ENCODE measurements at places on chromosomes 13 and 19. TPM values are rescaled to one million over a fixed set of nuclear protein-coding genes. Genes with fewer than 3 reads are reported as not detected.

DNA sequence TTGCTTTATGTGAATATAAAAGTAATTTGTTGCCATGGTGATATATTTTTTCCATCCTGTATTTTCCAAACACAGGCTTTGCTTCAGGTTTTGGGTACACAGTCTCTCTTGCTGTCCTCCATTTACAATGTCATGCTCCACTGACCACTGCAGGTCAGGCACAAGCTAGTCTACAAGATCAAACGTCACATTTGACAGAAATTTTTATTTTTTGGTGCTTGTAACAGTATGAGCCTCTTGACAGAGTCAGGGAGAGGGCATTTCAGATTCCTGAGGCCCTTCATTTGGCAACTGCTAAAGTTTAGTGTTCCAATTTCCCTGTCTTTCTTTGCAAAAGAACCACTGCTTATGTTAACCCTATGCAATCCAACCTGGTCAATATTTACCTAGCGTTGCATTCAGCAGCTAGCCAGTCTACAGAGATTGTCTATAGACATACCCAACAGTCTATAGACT lies 175.0 kb downstream of the RFC3 start:
- DNase-seq: no peak

- peak; percentile 79 for DNase-seq
Observed at GRCh38 chr13:75357576-75358289, 124.2 kb downstream of the TBC1D4 start.

DNA sequence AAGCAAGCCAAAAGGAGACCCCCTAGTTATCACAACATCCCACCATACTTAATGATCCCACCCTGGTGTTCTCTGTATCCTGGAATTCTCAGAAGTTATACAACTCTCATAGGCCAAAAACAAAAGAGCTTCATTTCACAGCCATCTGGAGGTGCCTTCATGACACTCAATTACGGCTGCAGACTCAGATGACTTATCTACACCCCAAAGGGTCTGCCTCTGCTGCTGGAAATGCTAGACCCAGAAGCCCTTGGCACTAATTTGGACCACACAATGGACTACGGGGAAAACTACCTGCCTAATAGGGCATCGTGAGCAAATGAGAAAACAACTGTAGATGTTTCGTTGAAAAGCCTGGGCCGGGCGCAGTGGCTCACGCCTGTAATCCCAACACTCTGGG lies 40.2 kb downstream of the BRD4 start:
- no peak for DNase-seq

DNA sequence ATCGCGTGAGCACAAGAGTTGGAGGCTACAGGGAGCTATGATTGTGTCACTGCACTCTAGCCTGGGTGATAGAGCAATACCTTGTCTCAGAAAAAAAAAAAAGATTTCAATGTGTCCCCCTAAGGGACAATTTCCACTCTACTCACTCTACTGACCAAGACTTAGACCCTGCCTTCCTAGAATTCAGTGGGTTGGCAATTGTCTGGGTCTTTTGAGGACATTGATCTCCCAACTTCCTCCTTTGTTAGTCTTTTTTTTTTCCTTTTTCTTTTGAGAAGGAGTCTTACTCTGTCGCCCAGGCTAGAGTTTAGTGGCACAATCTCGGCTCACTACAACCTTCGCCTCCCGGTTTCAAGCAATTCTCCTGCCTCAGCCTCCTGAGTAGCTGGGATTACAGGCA lies 2.2 kb downstream of the SPTBN4 start:
- DNase-seq: no peak

DNA sequence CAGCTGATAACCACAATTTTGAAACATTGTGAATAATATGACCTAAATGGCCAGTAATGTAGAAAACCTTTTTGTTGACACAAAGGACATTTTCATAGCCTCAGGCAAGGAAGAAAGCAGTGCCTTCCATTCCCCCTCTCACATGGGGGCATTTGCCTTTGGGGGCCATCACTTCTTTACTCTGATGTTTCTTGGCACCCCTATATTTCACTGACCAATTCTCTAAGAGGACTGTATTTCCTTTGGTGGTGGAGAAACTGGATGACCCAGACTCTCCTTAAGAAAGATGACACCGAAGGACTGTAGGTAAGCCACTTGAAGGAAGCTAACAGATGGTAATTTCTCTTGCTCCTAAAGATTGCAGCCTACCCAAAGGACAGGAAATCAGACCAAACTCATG lies 254.6 kb downstream of the DCLK1 start:
- no peak for DNase-seq

DNA sequence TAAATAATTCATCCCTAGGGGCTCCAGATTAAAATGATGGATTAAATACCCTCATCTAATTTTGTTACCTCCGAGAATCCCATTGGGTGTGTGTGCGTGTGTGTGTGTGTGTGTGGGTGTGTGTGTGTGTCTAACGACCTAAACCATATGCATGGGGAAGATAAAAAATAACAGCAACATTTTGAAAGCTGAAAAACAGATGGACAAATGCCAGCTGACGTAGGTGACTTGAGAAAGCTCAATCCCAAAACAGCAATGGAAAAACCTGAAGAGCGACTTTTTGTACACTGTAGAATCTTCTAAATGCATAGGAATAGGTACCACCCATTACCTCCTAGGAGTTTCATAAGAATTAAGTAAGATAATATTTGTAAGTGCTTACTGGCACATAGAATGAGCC lies 8.7 kb upstream of the RPL21 start:
- DNase-seq: no peak

GRCh38 chr19:3482507-3483225 lies 575 bp downstream of the SMIM44 start:
- DNase-seq: no peak

- no peak for DNase-seq
Observed at GRCh38 chr13:37105251-37105714, at the start of gene CSNK1A1L. Gene CSNK1A1L (minus strand): TSS chr13:37105664. CDS start chr13:37105256, 408 bp downstream.

- DNase-seq: no peak
Observed at GRCh38 chr13:97212601-97213040, 9.5 kb upstream of the MBNL2 start.

DNA sequence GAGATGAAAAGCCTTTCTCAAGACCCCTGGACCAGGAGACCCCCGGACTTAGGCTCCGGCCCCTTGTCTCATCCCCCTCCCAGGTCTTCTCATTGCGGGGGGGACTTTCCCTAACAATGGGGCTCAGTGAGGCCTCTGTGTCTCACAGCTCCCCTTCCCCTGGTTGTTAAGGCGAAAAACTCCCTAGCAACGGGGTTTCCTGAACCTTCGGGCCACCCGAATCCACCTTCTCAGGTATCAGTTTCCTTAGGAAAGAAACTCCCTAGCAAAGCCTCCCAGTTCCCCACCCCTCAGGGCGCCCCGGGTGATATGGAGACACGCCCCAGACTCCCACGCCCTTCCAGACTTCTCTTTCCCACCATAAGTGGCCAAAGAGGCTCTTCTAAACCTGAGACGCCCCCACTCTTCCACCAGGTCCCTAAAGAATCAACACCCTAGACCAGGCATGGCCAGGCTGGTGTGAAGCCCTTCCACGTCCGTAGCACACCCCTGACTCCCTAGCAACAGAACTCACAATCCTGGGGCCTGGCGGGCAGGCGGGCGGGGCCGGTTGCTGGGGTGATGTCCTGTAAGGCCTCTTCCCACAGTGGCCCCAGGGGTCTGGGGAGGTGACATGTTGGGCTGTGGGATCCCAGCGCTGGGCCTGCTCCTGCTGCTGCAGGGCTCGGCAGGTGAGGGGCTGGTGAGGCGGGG lies at the start of gene TMEM190:
TMEM190 (plus strand) TSS at position 586 of the 693 bp plus-strand sequence; CDS start at position 614, 28 bp downstream.
- no peak for DNase-seq

- no peak for DNase-seq
Observed at GRCh38 chr13:100533588-100534041, 55.0 kb downstream of the GGACT start.

GRCh38 chr13:44768775-44769581 lies 192.8 kb upstream of the TSC22D1 start:
- peak; percentile 38 for DNase-seq

DNA sequence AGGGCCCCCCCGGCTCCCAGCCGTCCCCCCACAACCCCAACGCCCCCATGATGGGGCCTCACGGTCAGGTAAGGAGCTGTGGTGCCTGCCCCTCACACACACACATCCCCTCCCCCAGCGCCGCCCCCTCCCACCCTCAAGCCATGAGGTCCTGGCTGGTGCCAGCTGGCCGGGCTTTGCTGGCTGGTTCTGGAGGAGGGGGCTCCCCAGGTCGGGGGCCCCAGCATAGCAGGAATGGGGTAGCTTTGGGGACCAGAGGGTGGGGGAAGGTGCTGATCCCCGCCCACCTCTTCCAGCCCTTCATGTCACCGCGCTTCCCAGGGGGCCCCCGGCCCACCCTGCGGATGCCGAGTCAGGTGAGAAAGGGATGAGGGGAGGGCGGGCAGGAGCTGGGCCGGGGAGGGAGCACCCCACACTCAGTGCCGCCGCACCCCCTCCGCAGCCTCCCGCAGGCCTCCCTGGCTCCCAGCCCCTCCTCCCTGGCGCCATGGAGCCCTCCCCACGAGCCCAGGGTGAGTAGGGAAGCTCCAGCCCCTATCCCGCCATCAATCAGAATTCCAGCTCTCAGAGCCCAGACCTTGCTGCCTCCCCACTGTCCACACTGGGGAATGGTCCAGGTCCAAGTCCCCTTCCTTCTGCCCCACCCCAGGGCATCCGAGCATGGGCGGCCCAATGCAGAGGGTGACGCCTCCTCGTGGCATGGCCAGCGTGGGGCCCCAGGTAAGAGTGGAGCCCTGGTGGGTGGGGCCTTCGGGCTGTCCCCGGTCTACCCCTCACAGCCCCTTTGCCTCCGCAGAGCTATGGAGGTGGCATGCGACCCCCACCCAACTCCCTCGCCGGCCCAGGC lies 6.4 kb downstream of the ISYNA1 start:
- no peak for DNase-seq

DNA sequence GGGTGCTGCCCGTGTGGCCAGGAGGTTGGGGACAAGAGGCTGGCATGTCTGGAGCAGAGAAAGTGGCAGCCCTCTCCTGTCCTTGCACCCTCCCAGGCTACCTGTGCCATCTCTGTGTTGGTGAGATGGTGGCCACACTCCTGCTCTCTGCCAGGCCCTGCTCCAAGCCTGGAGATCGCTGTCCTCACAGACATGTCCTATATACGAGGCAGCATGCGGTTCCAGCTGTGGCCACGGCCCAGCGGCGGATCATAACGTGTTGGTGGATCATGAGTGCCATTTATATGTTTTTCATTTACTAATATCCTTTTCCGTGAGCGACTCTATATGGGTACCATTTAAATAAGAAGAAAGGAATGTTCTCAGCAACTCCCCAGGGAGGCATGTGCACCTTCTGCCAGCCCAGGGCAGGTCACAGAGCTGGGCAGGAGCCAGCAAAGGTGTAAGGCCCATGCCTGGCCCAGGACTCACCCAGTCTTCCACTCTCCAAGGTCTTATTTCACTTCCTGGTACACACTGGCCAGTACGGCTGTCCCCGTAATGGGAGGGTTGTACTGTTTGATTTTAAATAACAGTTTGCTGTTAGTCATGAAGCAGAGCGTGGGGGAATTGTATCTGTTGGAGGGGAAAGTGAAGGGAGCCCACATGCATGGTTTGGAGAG lies 47.2 kb upstream of the LDLR start:
- DNase-seq: no peak

GRCh38 chr13:30577401-30577852 lies 40.3 kb upstream of the USPL1 start:
- peak; percentile 84 for DNase-seq

GRCh38 chr19:1455002-1455335 lies 5.0 kb downstream of the APC2 start:
- DNase-seq: no peak

Gene ZNF567
- total RNA-seq: 4.5 TPM

Gene DPF1
- 7.8 TPM for total RNA-seq

Gene FGF22
- not detected for total RNA-seq

Gene RNF126
- total RNA-seq: 76.6 TPM

Gene CCDC159
- 9.3 TPM for total RNA-seq

Gene PNMA8A
- 67.8 TPM for total RNA-seq

Gene TEX26
- not detected for total RNA-seq

Gene EMC10
- total RNA-seq: 308 TPM

Gene IFNL1
- total RNA-seq: not detected

All from cardiac muscle cell (in vitro differentiated cells and primary cell).